ENCODE measurements at places on chromosomes 5 and 9.

GRCh38 chr5:127316011-127316410 lies 25.4 kb downstream of the MEGF10 start:
- no peak for DNase-seq

DNA sequence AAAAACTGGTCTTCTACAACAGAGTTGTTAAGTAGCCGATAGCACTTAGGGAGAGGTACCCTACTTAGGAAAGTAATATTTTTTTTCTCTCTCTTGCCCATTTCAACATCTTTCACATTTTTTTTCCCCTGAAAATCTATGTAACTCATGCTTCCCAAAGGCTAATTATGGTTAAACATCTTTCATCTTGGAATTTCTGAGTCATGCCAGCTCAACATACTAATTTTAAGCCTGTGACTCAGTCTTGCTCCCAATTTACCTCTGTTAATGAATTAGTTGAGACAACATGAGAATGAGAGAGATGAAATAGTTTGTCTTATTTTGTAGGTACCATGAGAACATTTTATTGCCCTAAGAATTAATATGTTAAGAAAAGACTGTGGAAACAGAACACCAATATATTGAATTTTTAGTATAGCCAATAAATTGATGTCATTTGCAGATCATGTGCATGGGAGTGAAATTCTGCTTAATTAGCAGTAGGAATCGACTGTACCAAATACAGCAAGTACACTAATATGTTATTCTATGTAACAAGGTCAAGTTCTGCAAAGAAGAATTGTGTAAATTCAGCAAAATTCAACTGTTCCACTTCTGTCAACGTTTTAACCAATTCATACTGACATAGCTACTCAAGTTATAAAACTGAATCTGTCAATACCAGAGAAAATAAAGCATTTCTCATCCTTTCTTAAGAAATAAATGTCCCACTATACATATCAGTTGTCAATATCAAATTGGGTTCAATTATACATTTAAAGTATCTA lies 550.0 kb downstream of the PTPRD start:
- DNase-seq = no peak

GRCh38 chr5:120150770-120151169 lies 313.3 kb upstream of the PRR16 start:
- no peak for DNase-seq

DNA sequence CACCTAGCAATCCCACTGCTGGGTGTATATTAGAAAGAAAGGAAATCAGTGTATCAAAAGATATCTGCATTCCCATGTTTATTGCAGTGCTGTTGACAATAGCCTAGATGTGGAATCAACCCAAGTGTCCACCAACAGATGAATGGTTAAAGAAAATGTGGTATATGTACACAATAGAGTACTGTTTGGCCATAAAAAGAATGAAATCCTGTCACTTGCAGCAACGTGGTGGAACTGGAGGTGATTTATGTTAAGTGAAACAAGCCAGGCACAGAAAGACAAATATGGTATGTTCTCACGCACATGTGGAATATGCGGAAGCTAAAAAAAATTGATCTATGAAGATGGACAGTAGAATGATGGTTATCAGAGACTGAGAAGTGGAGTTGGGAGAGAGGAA lies 221.6 kb upstream of the DAP start:
- no peak for DNase-seq

DNA sequence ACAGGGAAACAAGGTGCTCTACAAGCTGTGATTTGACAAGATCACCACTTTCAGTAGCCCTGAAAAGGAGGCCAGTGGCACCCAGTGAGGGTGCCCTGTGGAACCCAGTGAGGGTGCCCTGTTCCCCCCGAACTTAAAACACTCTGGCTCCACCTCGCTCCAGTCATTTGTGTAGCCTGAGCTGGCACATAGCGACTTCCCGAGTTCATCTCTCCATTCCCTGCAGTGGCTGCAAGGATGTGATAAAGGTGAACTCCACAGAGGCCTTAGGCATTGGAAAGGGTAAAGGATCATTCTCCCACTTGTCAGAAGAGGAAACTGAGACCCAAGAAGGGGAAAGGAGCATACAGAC lies 21.9 kb upstream of the ANXA6 start:
- no peak for DNase-seq

DNA sequence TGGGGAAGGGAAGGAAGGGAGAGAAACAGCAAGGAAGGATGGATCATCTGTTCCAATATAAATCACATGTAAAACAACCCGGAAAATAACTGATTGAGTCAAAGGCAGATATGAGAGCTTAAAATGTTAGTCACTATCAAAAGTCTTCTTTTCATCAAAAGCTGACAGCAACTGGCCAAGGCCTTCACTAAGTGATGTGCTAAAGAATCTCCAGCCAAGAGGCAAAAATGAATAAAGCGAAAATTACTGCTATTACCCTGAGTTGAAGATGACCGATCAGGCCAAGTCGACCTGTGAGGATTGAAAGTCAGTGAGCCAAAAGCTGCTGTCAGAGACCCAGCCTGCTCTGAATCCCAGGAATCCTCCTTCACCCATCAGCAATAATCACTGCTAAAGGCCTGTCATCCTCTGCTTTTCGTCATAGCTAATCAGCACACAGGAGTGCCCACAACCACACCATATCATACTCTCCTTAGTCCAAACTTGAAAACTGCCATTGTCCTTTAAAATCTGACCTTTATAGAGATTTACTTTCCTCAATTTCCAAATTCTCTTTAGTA lies 736.9 kb downstream of the TLE1 start:
- DNase-seq = no peak

GRCh38 chr9:82109626-82110025 lies 121.1 kb downstream of the SPATA31D1 start:
- DNase-seq = no peak

- no peak for DNase-seq
Measured at GRCh38 chr5:119022017-119022745, 33.8 kb upstream of the DTWD2 start.

DNA sequence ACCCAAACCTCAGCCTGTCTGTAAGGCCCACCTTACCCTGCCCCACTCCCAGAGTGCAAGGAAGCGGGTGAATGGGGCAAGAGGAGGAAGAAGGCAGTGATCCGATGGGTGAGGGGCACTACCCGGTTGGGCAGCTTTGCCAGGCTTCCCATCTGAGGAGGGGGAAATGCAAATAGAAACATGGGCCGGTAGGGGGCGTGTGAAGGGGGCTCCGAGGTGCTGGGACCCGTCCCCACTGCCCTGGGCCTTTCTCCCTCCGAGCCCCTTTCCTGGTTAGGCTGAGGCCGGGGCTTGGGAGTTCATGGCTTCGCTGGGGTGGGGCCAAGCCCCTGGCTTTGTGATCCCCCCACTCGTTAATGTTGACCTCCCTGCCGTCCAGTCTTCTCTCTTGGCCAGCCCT lies 23.6 kb upstream of the MYORG start:
- no peak for DNase-seq

DNA sequence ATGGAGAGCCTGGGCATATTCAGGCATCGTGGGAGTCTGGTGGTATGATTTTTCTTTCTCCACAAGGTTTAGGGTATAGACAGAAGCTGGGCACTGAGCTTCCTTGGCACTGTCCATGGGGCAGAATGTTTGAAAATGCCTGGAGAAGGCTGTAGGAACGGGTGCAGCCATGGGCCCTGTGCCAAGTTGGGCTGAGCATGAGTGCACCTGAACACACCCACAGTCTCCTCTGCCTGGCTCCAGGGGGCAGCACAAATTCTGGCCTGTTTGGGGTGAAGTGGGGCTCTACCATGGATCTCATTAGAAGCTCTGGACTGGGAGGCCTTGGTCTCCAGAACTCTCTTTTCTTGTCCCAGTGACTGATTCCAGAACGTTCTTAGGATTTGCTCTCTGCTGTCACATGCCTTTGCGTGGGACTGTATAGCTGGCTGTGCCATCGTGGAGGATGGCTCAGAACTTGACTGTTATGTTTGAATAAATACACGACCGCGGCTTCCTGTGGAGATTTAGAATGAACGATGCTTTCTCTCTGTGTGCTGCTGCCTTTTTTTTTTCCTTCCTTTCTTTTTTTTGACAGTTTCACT lies 229.8 kb downstream of the FANCC start:
- no peak for DNase-seq

GRCh38 chr5:177128551-177128981 lies 5.0 kb upstream of the NSD1 start:
- DNase-seq = no peak

DNA sequence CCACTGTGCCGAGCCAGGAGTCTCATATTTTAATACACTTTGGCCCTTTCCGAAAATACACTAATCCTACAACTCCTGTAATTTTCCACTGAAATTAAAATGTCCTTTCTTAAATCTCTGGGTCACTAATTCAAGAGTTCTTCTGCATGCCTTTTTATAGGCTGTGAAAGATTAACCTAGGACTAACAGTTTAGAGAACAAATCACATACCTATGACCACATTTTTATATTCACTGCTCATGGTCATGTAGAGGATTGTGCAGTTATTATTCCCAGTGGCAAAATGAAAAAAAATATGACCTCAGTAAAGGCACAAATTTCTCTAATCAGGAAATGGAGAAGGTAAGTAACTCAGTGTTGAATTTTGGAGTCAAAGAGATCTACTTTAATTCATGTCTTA lies 33.4 kb downstream of the SLCO4C1 start:
- DNase-seq = no peak

- DNase-seq = no peak
Measured at GRCh38 chr9:116647515-116647809, 39.6 kb upstream of the TRIM32 start.

DNA sequence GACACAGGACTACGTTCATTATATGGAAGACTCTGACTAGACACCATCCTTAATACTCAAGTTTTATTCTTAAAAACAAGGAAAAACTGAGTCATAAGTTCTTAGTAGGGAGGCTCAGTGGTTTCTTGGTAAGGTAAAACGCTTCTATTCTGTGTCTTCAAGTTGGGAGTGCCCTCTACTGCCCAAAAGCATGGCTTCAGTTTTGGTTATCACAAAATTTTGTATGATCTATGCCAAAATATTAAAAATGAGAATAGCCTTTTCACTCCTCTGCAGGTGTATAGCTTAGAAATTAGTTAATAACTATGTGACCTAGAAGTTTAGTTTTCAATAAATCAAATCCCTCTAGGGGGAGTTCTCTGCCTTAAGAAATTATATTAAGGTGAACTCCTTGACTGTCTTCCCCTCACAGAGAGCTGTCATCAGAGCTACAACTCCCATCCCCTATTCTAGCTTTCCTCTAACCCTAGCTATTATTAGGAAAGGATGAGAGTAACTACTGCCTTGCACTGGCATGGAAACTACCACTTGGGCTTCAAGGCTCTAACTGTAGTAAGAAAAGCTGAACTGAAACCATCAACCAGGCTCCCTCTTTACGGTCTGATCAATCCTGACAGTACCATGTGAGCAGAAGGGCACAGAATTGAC lies 189.7 kb downstream of the GNAQ start:
- DNase-seq = no peak

- no peak for DNase-seq
Measured at GRCh38 chr9:84216151-84216550, 124.4 kb downstream of the SLC28A3 start.

GRCh38 chr9:16154521-16155078 lies 601.8 kb downstream of the CCDC171 start:
- no peak for DNase-seq

DNA sequence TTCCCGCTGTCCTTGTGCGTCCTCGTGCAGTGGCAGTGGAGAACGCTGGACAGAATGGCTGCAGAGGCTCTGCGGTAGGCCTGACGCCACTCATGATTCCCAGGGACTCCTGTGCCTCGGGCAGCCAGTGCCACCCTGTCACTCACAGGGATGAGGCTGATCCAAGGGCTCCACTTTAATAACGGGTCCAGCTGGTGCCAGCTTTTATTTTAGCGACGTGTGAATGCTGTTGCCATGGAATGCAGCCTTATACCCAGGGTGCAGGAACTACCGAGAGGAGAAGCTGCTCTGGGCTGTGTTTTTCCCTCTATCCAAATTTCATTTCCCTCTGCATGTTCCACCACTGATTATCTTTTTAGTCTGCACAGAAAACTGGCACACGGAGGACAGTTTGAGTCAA lies 15.8 kb upstream of the NTNG2 start:
- DNase-seq = no peak

- no peak for DNase-seq
Measured at GRCh38 chr5:72121780-72122445, 14.6 kb downstream of the MAP1B start.

DNA sequence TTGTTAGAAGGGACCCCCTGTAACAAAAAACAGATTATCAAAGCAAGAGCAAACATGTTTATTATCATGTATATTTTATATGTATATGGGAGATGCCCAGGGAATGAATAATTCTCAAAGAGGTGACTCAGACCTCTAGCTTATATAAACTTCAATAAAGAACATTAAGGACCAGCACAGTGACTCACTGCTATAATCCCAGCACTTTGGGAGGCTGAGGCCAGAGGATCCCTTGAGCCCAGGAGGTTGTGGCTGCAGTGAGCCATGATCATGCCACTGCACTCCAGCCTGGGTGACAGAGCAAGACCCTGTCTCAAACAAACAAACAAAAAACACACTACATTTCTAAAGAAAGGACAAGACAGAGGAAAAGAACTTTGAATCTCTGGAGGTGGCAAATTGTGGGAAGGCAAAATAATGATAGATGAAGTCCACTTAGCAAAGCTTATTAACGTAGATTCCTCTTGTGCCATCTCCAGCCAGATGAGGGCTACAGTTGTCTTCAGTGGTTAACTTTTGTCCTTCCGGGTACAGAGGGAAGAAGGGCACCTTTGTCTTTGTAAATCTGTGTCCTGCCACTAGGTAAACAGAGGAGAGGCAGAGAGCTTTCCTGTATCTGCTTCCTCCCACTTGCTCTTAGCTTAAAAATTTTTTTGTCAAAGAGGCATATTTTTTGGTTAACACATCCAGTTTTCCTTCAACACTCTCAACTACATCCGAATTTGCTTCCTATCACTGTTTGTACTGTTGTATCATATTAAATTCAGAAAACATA lies 7.5 kb upstream of the RFK start:
- DNase-seq = no peak

- no peak for DNase-seq
Measured at GRCh38 chr9:20382460-20383071, 239.7 kb downstream of the MLLT3 start.

DNA sequence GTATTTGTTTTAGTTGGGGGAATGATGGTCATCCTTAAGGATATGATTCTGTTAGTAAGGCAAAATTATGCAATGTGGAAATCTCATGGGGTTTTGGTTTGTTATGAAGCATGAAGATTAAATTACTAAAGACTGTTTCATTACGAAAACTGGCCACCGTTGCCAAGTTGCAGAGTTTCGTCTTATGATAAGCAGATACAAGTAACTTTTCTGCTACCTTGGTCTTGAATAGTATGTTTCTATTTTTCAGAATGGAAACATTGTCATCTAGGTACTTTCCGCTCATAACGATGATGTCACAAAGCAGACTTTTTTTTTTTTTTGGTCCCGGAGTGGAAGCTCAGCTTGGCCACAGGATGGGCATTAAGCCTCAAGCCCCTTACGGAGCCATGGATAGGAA lies 4.2 kb downstream of the CCNI2 start:
- DNase-seq = no peak

DNA sequence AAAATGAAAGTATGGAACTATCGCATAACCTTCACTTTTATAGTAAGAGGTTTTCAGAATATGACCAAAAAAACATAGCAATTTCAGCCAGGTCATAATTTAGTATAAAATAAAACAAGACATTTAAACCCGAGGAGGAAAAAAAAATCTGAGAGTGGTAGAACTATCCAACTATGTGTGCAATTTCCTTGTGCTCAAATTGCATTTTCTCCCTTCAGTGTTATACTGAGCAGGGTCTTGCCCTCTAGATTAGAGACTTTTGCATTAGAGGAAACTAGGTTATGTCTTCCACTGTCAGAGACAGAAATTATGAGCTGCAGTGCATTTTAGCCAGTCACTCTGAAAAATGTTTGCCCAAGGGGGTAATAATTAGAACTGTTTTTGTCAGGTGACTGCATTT lies 330.6 kb downstream of the NR2F1-AS1 start:
- DNase-seq = no peak

GRCh38 chr9:72888067-72888466 lies 64.8 kb downstream of the ALDH1A1 start:
- no peak for DNase-seq

Measured in activated CD8-positive, alpha-beta memory T cell treated with anti-CD3 and anti-CD28 coated beads for 4 hours (primary cell).